Stimulated activated CD8-positive, alpha-beta memory T cell treated with anti-CD3 and anti-CD28 coated beads, Interleukin-4, amount 100 ng/mL, for 1 hour (primary cell): ENCODE measurements at places on chromosomes 12 and 14.

- no peak for DNase-seq
Observed at GRCh38 chr14:21022686-21023085, 2.2 kb downstream of the NDRG2 start.

DNA sequence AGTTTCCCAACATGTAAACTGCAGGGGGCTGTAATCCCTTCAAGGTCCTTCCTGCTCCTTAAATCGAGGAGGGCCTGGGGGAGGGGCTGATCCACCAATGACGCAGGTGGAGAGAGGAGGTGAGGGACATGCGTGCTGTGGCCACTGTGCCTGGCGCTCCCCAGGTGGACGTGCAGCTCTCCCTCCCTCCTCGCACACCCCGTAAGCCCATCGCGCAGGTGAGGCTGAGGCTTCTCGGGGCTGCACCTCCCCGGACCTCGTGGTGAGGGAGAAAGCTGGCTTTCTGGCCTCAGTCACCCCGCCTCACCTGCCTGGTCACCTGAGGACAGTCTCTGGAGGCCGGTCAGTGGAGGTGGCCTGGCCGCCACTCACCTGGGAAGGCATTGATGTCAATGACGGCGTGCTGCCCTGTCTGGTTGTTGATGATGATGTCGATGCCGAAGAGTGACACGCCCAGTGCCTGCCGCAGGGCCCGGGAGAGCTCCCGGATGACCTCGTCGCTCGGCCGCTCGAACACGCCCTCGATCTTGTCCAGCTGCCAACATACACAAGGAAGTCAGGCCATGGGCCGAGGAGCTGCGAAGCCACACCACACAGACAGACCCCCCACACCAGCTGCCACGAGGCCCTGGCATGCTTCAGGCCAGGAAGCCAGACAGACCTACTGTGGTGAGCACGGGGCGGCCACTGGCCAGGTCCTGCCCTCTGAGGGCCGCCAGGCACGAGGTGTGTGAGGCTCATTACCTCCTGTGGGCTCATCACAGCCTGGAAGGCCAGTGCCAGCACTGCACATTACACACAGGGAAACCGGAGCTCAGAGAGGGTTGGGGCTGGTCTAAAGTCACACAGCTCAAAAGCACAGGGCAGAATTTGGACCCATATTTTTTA is 23.3 kb downstream of the CHGA start:
- DNase-seq = no peak

GRCh38 chr14:93522221-93522620 is 91.5 kb downstream of the UNC79 start:
- no peak for DNase-seq

- no peak for DNase-seq
Observed at GRCh38 chr14:68316078-68316868, 476.6 kb downstream of the ZFP36L1 start.

- no peak for DNase-seq
Observed at GRCh38 chr12:30930238-30930637, 3.7 kb downstream of the TSPAN11 start.

- no peak for DNase-seq
Observed at GRCh38 chr14:62778310-62778709, 266.9 kb downstream of the KCNH5 start.
